ENCODE measurements at places on chromosomes 4 and X. TPM values are rescaled to one million over a fixed set of nuclear protein-coding genes. Genes with fewer than 3 reads are reported as not detected.
A peak's percentile ranks its signal among the peaks of the same experiment; 100 is the strongest.

Gene EDA
- 9.2 TPM for total RNA-seq

Gene RAB40AL
- total RNA-seq, result 1.6 TPM

Gene CLDN2
- not detected for total RNA-seq

Gene FAM149A
- 17.2 TPM for total RNA-seq

Gene PLXNB3
- total RNA-seq, result 73.1 TPM

Gene ANOS1
- 11.5 TPM for total RNA-seq

Gene HS6ST2
- 0.36 TPM for total RNA-seq

Gene SUPT20HL1
- not detected for total RNA-seq

Gene MFAP3L
- 30.7 TPM for total RNA-seq

Gene C1QTNF7
- 3.3 TPM for total RNA-seq

Gene TLR7
- total RNA-seq, result 4.5 TPM

Gene ARHGAP6
- total RNA-seq, result 13.8 TPM

Gene STK32B
- total RNA-seq, result 1.6 TPM

Gene DSPP
- total RNA-seq, result not detected

Gene UPF3B
- 11.0 TPM for total RNA-seq

GRCh38 chr4:25882226-25882625 lies 19.4 kb upstream of the SEL1L3 start:
- no peak for DNase-seq

GRCh38 chrX:107146670-107147069 lies 28.0 kb upstream of the RBM41 start:
- DNase-seq, result no peak

DNA sequence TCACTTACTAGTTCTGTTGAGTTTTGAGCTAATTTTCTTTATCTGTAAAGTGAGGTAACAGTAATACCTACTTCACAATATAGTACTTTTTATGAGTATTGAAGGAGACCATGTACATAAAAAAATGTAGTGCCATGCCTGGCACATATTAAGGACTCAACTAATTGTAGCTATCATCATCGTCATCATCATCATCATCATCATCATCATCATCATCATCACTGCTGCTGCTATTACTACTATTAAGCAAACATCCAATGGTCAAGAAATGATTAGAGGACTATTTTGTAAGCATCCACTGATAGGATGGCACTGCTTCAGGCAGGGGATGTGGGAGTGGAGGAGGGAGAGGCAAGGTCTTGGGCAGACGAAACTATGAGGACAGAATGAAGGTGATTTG lies 47.4 kb upstream of the GPR101 start:
- DNase-seq, result no peak

GRCh38 chr4:113978561-113979147 lies 793 bp downstream of the ARSJ start:
- DNase-seq, result no peak

GRCh38 chr4:105588252-105588651 lies 35.8 kb downstream of the ARHGEF38 start:
- DNase-seq, result no peak

DNA sequence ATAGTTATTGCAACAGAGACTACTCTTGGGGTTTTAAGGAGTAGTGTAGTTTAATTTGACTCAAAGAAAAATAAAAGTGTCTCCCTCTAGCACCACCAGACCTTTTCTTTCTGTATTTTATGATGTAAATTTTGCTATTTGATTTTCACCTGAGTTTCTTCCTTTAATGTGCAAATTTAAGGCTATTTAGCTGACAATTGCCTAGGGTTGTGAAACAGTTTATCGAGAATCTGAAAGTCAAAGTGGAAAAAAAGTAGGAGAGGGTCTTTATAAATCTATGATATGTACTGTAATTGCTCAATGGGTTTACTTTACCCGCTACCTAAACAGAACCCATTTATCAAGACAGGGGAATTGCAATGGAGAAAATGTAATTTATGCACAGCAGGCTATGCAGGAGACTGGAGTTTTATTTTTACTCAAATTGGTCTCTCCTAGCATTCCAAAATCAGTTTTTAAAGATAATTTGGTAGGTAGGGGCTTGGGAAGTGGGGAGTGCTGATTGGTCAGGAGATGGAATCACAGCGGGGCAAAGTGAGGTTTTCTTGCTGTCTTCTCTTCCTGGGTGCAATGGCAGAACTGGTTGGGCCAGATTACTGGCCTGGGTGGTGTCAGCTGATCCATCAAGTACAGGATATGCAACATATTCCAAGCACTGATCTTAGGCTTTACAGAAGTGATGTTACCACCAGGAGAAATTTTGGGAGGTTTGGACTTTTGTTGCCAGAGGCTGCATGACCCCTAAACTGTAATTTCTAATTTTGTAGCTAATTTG lies 228.6 kb upstream of the TACR3 start:
- DNase-seq, result no peak

DNA sequence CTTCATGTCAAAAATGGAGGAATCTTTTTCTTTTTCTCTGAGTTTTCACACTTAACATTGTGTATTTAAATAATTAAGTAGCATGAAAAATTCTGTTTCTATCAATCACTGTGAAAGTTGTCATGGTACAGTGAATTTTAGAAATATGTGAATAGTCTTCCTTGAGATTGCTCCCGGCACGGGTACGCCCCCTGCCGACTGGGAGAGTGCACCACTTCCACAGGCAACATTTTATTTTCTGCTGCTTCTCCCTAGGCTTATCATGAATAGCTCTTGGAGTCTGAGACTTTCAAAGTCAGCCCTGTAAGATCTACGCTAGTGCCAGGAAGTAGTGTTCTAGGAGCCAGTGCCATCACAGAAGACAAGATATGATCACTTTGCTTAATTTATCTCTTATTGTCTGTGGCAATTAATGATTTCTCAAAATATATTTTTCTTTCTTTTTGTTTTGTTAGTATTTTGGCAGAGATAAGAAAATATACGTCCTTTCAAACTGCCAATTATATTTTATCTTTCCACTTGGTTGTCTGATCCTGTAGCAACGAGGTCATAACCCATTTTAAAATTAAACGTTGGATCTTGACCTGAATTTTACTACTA lies 763.8 kb upstream of the AADAT start:
- peak; percentile 56 for DNase-seq

DNA sequence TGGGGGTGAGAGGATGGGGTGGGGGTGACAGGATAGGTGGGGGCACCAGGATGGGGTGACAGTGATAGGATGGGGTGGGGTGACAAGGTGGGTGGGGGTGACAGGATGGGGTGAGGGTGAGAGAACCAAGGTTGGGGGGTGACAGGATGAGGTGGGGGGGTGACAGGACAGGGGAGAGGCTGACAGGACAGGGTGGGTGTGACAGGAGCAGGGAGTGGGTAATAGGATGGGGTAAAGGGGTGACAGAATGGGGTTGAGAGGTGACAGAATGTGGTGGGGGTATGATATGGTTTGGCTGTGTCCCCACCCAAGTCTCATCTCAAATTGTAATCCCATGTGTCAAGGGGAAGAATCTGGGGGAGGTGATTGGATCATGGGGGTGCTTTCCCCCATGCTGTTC lies 26.0 kb downstream of the RNF212 start:
- no peak for DNase-seq

GRCh38 chrX:18994713-18995112 lies 10.8 kb upstream of the PHKA2 start:
- DNase-seq, result no peak

GRCh38 chrX:20506739-20507138 lies 240.0 kb upstream of the RPS6KA3 start:
- no peak for DNase-seq

DNA sequence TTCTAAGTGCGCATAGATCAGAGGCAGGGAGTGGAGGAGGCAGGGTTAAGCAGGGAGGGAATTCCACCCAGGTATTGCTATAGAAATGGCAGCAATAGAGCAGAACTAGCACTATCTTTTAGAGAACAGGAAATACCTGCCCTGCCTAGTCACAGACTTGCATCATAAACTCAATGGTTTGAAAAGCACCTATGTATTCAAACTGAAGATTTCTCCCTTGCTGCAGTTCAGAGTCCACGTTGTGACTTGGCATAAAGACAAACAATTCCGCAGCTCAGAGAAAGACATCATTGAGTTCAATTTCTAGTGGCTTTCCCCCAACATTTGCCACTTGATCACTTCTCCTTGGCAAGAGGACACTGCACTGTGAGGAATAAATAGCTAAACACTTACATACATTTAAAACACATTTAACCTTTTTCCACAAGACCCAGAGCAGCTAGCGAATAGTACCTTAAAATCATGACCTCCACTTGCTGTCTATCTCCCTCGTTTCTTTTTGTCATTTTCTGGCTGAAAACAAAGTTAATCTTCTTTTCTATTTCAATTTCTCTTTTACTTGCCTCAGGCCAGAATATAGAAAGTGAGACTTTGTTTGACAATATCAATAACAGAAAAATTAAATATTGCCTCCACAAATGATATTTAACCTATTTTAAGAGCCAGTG lies 42.4 kb downstream of the SLC7A11 start:
- DNase-seq, result no peak

- no peak for DNase-seq
Measured at GRCh38 chr4:122728856-122729255, 3.6 kb upstream of the BBS12 start.

DNA sequence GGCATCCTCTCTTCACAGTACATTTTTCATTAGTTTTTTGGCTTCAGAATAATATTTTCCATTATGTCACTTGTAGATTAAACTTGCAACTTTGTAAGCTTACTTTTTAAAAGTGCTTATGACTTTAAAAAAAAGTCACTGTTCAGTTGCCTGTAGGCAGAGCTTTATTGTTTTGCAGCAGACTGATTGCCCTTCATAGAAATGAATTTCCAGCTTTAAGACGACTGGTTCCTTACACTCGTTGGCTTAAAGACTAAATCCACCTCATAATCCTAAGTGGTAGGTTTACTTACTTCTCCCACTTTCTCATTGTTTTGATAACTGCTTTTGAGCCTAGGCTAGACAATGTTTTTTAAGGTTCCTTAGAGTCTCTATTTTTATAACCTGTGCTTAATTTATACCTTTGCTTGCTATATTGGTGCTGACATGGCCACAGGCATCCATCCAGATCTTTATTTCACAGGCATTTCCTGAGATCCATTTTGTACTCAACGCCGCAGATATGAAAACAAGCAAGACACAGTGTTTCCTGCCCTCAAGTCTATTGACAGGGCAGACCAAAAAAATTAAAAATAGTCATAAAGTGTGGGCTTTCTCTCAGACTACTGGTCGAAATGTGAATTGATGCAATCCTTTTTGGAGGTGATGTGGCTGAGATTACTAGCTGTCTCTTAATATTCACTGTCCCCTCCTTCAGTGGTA lies 12.6 kb upstream of the IL13RA2 start:
- DNase-seq, result no peak

DNA sequence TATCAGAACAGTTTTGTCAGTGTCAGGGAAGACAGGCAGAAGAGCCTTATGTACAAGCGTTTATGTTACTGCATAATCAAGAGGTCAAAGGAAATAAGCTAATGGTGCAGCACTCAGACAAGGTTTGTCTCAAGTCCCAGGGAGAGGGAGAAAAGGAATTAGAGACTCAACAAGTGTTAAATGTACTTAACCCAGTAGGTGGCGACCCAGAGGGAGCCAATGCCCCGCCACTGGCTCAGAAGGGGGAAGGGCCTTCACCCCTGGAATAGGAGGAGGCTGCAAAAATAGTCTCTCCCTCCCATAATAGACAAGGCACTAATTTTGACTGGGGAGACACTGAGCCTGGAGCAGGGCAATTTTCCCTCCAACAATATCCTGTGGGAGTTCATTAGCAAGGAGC lies 14.1 kb upstream of the PAPSS1 start:
- DNase-seq, result no peak

- no peak for DNase-seq
Measured at GRCh38 chrX:45527834-45528233, 327.2 kb upstream of the DIPK2B start.

GRCh38 chr4:184350213-184350817 lies 124.0 kb downstream of the IRF2 start:
- DNase-seq, result no peak

DNA sequence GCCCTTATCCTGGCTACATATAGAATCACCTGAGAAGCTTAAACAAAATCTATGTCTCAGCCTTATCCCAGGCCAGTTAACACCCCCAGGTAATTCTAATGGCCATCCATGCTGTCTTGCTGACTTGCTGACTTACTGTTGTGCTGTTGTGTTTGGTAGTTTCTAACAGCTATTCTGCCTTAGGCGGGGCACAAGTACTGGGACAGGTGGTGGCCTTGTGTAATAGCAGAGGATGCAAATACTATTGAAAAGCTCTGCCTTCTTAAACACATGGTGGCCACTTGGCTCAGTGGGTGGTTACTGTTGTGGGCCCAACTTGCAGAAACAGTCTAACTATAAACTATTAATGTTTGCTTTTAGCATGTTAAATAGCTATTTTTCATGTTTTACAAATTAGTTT lies 56.2 kb downstream of the CDS1 start:
- no peak for DNase-seq

GRCh38 chr4:103307453-103308247 lies 109.5 kb upstream of the CENPE start:
- no peak for DNase-seq

GRCh38 chrX:70479922-70480659 lies 35.5 kb downstream of the DLG3 start:
- DNase-seq, result no peak

- no peak for DNase-seq
Measured at GRCh38 chrX:5726224-5726623, 502.4 kb downstream of the NLGN4X start.

DNA sequence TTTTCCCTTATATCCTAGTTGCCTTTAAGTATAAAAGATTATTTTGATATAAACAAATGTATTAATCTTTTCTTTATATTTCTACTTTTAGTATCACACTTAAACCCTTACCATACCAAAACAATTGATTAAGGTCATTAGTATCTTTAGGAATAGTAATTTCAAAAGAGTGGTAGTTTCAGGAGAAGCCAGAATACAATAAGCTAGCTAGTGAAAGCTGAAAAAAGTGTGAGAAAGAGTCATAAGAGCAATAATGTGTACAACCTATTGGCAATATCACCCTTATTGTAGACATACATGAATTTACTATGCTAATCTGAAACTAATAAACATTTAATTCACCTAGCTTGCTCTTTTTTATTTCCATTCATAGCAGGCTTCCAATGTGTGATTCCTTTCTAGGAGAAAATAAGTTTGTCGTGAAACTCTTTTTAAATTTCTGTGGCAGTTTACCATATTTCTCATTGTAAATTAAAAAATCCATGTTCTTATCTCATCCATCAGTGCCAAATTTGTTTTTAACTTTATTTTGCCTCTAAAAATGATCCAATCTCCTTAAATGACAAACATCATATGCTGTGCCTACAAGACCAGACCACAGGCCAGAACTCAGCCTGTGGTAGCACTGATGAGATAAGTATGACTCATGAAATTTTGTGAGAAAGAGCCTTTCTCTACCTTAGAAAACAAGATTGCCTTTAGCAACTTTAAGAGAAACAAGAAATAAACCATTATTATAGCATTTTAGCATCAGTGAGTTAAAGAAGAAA lies 8.1 kb downstream of the NEK1 start:
- no peak for DNase-seq

- DNase-seq, result no peak
Measured at GRCh38 chr4:92636038-92636806, 332.5 kb downstream of the GRID2 start.

GRCh38 chr4:34676400-34676799 lies 1567.9 kb downstream of the ARAP2 start:
- no peak for DNase-seq

GRCh38 chrX:135327299-135327698 lies 18.0 kb downstream of the ETDC start:
- no peak for DNase-seq

- no peak for DNase-seq
Measured at GRCh38 chrX:23497919-23498318, 163.3 kb downstream of the PTCHD1 start.

Measured in sciatic nerve (tissue), 2 donors.